ENCODE measurements at places on chromosomes 1 and 21. TPM values are rescaled to one million over a fixed set of nuclear protein-coding genes. Genes with fewer than 3 reads are reported as not detected.

DNA sequence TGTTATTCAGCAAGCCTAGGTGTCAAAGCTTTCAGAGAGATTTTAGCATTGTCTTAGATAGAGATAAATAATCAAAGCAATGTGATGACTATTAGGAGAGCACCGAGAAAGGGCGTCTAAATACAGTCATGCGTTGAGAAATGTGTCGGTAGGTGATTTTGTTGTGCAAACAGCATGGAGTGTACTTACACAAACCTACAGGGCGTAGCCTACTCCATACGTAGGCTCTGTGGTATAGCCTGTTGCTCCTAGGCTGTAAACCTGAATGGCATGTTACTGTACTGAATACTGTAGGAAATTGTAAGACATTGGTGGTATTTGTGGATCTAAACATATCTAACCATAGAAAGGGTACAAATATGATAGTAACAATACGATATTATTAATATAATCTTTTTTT is 31.8 kb downstream of the KIF1B start:
- no peak for DNase-seq

DNA sequence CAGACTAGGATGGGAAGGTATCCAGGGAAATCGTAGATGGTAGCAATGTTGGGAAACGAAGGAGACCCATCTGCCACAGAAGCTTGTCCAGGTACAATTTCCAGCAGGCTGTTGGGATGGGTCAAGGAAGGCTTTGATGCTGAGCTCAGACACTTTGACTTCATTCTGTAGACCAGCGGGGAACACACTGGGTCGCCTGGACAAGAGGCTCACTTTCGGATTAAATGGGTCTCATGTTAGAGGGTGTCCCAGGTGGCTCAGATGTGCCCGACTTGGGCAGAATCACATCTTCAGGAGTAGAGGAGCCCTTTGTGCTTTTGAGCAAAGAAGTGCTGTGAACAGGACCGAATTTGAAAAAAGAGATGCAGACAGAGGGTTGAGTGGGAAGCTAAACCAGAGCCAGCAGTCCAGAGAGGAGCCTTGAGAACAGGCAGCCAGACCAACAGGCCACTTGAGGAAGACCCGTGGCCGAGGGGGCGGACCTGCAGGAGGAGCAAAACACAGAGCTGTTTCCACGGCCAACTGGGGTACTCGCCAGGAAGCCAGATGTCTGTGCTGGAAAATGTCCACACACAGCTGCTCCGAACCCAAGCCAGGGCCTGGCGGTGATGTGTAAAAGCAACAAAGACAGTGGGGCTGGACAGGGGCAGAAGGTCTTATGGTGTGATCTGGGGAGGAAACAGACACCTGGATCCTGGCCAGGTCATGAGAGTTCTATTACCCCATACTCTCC is 146.9 kb downstream of the AJAP1 start:
- DNase-seq: peak; percentile 80

GRCh38 chr1:77336729-77337128 is 54.9 kb downstream of the AK5 start:
- no peak for DNase-seq

- DNase-seq: no peak
Measured at GRCh38 chr21:22174746-22175145, 1176.5 kb downstream of the NCAM2 start.

GRCh38 chr1:181931873-181932272 is 129.6 kb downstream of the ZNF648 start:
- DNase-seq: no peak

DNA sequence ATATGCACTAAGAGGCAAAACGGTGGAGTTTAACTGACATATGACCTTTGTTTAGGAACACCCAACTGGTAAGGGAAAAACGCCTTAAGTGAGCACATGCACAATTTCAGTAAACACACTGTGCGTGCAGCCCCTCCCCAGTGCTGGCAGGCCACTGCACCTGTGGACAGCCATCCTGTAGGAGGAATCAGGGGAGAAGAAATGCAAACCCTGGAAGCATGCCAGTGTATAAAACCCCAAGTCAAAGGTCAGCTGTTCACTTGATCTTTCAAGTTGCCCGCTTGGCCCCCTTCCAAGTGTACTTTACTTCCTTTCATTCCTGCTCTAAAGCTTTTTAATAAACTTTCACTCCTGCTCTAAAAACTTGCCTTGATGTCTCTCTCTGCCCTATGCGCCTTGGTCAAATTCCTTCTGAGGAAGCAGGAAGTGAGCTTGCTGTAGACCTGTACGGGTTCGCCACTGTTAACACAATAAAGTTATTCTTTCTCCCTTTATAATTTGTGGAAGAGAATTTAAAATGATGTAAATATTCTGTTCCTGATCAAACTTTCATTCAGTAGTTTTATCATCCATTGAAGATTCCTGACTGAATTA is 31.8 kb downstream of the USP25 start:
- no peak for DNase-seq

Gene SLC2A1
- total RNA-seq: 31.9 TPM
